ENCODE measurements at places on chromosomes 12 and 14.

GRCh38 chr12:65533177-65533883 lies 254.8 kb downstream of the MSRB3 start:
- DNase-seq: no peak

- DNase-seq: no peak
Observed at GRCh38 chr14:74081491-74081890, 2.8 kb downstream of the ALDH6A1 start.

DNA sequence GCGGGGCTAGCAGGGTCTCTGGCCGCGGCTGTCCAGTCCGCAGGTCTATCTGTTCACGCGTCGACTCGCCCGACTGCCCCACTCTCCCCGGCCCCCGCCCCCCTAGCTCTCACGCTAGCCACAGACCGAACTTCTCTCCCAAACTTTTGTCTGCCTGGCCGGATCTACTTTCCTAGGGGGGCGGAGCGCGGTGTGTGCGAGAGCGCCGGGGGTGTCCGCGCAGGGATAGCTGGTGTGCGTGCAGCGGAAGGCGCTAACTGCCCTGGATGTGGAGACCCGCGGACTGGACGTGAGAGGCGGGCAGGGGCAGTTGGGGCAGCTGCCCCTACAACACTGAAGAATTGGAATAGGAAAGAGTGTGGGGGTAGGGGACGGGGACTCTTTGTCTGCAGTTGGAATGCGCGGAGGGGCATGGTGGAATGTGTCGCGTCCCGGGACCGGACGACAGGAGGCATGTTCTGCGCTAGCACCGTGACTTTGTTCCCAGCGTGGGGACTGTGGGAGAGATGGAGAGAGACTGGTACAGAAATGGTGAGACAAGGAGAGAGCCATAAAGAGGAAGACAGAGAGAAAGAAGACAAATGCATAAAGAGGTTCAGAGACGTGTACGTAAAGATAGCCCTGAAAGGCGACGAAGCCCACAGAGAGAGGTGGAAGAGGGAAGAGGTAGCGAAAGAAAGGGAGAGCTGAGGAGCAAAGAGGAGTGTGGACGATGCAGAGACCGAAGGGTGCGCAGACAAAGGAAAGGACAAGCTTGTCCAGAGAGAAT lies at the start of gene AJUBA:
Gene AJUBA, minus strand, starts transcription at position 75 of the 769 bp plus-strand sequence. CDS start 285 bp downstream, outside the sequence.
- DNase-seq: peak; percentile 93

- DNase-seq: no peak
Observed at GRCh38 chr14:100122481-100123223, 36.8 kb downstream of the DEGS2 start.

DNA sequence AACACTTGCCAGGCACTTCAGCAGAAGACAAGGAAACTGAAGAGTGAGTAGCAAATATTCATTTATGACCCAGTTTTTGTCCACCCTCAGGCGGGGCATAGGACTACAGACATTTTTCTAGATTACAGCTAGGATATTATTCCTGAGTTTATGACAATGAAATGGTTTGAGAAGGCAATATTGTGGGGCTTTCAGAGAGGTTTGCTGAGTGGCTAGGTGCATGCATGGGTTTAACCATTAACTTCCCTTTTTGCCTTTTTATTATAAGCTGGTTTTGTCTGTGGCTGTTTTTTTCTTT lies 104.0 kb upstream of the BCAT1 start:
- DNase-seq: no peak

DNA sequence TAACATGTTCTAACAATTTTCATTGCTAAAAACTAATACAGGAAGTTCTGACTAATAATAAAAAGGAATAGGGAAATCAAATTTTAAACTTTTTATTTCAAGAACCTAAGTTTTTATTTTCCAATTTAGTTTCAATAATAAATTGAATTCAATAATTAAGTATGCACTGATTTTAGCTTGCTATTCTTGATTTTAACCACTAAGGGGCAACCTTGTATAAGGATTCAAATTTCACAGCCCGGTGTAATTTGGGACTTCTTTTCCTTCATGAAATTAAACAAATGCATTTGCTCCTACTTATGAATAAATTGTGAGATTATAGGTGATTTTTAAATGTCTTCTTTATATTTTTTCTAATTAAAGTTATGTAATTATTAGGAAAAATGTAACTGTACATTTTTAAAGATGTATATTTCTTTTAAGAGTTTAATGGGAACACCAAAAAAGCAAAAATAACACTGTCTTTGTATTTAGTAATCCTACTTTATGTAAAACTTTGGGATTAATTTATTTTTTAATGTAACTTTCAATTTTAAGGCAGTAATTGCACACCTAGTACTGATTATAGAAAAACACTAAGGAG lies 241.4 kb upstream of the PDZRN4 start:
- DNase-seq: no peak

- DNase-seq: no peak
Observed at GRCh38 chr14:64407329-64407728, 19.2 kb downstream of the MTHFD1 start.

DNA sequence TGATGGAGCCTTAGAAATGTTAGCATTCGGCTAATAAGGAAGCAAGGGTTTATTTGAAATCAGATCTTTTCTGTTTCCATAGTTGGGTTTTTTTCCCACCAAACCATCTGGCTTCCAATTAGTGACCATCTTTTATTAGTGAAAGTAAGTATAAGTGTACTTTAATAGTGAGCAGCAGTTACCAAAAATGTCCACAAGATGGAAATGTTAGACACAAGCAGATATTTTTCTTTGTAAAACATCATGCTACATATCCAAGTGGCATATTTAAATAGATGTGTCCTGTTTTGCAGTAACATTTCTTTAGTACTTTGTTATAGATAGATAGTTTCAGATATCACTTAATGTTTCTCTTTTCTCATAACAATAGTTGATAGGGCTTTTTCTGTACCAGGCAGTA lies 28.8 kb downstream of the YEATS4 start:
- DNase-seq: peak; percentile 67

GRCh38 chr14:87094913-87095312 lies 898.1 kb downstream of the GALC start:
- DNase-seq: no peak

DNA sequence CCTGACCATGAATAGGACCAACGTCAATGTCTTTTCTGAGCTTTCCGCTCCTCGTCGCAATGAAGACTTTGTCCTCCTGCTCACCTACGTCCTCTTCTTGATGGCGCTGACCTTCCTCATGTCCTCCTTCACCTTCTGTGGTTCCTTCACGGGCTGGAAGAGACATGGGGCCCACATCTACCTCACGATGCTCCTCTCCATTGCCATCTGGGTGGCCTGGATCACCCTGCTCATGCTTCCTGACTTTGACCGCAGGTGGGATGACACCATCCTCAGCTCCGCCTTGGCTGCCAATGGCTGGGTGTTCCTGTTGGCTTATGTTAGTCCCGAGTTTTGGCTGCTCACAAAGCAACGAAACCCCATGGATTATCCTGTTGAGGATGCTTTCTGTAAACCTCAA lies 17.3 kb downstream of the GPRC5A start:
- no peak for DNase-seq

DNA sequence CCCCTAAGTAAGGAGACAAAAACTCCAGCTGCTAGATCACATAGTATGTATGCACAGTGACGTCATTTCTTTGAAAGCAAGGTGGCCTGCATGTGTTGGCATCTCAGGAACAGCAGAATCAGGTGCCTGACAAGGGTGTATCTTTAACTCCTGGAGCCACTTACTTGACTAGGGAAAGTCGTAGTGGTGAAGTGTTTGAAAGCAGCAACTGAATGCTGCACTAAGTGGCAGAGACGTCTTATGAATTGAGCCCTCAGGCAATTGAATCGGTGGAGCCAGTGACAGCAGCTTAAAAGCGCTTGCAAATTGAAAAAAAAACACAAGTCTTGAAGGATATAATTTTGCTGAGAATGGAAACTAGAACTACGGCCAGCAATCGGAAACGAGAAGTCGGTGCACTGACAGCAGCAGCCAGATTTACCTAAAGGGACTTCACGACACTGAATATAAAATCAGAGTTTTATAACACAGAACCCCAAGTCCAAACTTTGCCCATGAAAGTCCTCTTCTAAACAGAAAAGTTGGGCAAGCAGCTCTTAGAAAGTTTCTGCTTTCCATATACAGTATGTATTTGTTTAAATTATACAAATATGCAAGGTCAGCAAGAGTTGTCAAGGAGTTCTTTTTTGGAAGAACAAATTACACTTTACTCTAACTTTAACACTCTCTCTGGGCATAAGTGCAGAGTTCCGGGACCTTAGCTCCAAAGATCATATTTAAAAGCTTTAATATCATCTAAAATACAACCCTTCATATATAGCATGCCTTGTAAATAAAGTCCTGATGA lies 1.1 kb downstream of the IGF1 start:
- no peak for DNase-seq

DNA sequence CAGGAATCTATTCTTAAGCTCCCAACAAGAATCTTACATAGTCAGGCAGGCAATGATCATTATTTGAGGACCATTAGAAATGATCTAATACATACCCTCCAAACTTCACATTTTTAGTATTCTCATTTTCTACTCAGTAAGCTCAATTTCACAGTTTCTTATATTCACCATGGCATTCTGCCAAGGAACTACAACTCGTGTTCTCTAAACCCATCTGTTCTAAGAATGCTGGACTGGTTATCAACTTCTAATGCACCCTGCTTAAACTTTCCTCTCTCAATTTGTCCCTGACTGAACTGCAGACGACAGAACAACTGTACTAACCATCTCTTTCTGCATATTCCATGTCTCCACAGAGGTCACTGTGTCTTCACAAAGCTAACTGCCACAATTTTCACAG lies 58.6 kb downstream of the GXYLT1 start:
- no peak for DNase-seq

- no peak for DNase-seq
Observed at GRCh38 chr14:104394409-104394851, 185.1 kb upstream of the C14orf180 start.

- DNase-seq: no peak
Observed at GRCh38 chr14:61102549-61103466, 121.8 kb downstream of the SLC38A6 start.

DNA sequence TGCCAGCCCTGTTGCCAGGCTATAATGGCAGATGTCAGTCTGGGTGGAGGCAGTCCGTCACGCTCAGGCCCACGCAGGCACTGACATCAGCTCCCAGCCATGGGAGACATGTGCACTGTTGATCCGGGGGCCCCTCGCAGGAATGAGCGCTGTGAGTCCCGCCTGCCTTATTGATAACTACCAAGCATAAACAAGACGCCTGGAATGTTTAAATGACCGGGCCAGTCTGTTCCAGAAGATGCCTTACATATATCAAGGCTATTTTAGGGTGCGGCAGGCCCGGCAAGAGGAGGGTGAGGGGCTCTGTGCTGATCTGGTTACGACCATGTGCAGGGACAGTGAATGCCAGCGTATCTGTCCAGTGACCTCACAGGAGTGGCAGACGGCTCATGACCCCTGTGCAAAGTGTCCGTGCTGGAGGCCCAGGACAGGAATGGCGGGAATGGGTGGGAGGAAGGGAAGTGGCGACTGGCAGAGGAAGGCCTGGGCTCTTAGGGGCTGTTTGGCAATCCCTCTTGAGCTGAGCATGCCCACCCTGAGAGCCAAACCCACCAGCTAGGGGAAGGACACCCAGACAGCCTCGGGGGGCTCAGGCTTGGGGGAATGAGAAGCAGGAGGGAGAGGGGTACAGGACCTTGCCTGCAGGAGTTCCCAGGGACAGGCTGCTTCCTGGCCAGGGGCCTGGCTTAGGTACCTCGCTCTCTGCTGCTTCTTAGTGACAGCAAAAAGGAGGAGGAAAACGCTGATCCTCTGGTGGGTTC lies 49.3 kb downstream of the DLK1 start:
- no peak for DNase-seq

DNA sequence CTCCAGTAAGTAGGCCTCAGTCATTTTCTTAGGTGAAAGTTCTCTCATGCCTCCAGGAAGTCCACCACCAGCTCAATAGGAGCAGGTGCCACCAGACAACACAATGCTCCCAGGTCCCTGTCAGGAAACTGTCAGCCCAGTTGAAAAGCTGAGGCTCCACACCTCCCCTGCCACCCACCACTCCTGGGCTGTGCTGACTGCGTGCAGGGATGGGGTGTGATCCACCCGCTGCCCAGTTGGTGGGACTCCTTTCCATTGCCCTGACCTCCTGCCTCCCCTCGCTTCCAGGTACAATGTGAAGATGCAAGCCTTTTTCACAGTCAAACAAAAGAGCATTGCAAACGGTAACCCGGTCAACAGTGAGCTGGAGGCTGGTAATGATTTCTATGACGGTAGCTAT lies 64.8 kb upstream of the RIN3 start:
- DNase-seq: no peak

GRCh38 chr14:99150236-99150635 lies 121.8 kb downstream of the BCL11B start:
- no peak for DNase-seq

DNA sequence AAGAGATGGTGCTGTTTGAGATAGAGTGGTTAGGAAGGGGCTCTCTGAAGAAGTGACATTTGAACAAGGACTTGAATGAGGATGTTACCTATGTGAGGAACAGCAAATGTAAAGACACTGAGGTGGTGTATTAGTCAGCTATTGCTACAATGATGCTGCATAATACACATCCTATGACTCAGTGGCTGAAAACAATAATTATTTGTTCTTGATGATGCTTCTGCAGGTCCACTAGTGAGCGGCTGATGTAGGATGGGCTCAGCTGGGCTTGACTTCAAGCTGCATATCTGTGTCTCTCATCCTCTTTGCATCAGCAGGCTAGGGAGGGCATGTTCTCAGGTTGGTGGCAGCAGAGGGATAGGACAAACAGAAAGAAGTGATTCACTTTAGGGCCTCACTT lies 21.4 kb upstream of the CLMN start:
- DNase-seq: no peak

DNA sequence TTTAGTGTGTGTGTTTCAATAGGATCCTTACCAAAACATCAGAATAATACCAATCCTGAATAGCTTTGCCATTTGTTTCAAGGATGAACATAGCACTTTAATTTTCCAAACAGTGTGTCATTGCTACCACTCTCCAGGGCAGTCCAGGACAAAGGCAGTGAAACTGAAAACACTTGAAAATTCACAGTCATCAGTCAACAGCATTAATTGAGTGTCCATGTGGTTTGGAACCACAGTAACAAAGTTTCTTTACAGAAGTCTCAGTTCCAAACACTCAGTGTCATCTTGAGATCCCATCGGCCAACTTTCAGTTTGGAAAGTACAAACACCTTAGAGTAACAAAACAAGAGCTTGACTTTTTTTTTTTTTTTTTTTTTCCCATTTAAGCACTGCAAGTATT lies 228.4 kb upstream of the SOX5 start:
- DNase-seq: no peak

DNA sequence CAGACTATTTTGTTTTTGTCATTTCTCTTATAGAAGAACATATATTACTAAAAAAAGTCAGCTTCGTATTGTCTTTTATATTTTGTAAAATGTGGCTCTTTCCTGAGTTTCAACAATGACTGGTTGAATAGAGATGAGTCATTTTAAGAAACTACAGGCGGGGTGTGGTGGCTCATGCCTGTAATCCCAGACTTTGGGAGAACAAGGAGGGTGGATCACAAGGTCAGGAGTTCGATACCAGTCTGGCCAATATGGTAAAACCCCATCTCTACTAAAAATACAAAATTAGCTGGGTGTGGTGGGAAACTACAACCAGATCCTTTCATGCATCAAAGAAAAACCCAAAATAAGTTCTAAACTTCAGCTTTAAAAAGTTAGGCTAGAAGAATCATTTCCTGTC lies 28.8 kb downstream of the HECTD4 start:
- no peak for DNase-seq

- DNase-seq: no peak
Observed at GRCh38 chr14:67393689-67394088, 18.3 kb downstream of the PLEK2 start.

GRCh38 chr14:20609215-20610001 lies 18.2 kb upstream of the RNASE12 start:
- peak; percentile 91 for DNase-seq
